ENCODE measurements at places on chromosomes 2 and 18.

DNA sequence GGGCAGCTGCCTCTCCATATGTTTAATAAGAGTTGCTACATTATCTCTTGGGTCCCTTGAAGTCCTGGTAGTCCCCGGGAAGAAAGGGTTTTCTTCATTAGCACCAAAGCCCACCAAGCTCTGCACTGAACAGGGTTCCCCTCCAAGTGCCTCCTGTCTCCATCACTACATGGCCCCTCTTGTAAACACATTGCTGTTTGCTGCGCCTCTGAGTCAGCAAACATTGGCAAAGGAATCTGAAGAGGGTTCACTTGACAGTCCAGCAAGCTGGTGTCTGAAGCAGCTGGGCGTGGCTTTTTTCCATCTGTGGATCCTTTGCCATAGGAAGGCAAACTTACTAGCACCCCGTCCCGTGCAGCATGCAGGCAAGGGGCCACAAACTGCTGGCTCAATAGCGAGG lies 82.8 kb downstream of the TEX51 start:
- no peak for DNase-seq

DNA sequence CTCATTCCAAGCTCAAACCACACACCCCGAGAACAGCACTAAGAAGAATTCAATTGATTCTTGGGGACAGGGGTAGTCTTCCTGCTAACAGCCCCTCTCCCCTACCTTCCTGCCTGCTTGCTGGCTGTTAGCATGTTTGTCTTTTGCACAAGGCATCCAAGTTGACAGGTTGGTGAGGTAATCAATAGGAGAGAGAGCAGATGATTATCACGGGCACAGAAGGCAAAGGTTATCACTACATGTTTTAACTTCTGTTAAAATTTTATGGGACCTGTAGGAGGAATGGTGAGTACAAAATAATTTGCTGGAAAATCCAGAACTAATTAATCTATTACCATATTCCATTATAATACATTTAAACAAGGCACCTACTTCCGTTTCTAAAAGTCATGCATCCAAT lies 442.1 kb upstream of the TCF4 start:
- DNase-seq = no peak

DNA sequence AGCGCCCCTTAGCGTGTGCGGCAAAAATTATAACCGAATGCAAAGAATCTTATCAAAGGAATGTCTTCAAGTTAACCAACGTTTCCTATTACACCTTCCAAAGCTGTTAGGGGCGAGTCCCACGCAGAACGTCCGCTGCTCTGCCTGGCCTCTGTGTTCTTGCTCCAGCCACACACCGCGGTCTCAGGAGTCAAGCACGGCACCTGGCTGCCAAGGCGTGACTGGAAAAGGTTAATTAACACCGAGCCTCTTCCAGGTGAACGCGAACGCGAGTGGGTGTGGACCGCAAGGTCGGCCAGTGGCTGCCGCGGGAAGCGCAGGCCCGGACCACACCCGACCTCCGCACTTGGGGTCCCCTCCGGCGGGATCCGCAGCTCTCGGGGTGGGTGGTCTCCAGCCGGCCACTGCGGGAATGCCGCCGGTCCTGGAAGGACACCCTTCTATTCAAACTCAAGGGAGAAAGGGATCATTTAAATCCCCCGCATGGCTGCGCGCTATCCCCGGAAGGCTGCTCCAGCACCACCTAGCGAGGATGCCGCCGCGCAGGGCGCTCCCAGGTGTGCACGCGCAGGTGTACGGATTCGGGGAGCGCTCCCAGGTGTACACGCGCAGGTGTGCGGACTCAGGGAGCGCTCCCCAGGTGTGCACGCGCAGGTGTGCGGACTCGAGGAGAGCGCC lies 830 bp downstream of the CYB5A start:
- DNase-seq = peak; percentile 66

DNA sequence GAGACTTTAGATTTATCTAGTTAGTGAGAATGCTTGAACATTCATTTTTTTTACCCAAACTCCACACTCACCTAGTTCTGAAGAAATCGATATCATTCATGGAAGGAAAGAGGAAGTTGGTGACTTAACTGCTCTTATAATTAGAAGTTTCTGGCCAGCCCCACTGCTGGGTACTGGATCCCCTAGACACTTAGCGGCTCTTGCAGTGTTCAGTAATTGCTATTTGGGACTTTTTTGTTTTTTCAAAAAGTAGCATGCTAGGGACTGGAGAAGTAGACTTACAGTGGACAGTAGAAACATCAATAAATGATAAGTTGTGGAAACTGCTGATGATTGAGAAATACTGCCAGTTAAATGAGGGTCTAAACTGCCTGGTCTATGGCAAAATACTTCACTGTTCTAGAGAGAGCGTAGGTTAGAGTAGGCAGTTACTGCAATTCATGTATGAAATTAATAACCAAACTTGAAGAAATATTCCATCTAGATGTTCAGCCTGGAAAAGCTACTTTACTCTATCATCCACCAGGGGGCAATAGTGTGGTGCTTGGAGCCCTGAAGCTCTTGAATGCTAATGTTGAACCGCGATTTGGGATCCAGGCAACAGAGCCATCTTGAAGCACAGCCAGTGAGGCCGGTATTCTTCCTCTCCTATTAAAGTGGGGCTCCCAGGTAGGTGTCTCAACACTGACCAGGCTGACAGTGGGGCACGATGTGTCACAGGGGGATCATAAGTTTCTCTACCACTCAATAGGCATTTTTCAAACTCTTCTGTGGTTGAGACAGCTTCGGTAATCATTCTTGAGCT lies 146.1 kb upstream of the SESTD1 start:
- DNase-seq = peak; percentile 63

GRCh38 chr18:54109131-54109683 lies 115.3 kb downstream of the MBD2 start:
- DNase-seq = peak; percentile 45

GRCh38 chr2:8581601-8582041 lies 100.2 kb upstream of the ID2 start:
- no peak for DNase-seq

- DNase-seq = no peak
These were observed 101.2 kb upstream of the GALNT13 start for GRCh38 chr2:153770359-153770991.

GRCh38 chr2:163213661-163214081 lies 375.1 kb upstream of the KCNH7 start:
- DNase-seq = peak; percentile 62

GRCh38 chr2:106886916-106887758 lies 1.2 kb upstream of the ST6GAL2 start:
- peak; percentile 79 for DNase-seq

DNA sequence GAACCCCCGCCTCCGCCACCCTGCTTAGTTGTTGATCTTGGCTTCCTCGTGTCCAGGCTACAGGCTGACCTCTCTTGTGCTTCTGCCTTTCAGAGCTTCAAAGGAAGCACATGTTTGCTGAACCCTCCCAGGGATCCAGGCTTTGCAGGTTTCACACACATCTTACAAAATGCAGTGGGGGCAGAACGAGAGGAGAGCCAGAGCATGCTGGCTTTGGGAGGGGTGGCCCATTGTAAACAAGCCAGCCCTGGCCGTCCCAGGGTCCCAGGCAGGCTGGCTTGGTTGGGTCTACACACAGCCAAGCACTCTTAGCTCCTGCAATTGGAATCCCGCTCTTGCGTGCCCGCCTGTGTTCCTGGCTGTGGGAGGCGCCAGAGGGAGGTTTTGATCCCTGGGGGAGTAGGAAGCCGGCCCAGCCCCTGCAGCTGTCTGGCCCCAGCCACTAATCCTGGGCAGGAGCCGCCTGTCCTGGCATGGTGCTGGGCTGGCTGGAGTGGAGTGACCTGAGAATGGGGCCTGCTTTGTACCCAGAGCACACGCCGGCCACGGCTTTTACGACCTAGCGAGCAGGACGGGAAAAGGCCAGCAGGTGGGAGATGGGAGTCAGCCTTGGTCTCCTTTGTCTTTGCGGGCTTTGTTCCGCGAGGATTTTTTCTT lies 53.9 kb downstream of the SH3BP4 start:
- DNase-seq = peak; percentile 47

DNA sequence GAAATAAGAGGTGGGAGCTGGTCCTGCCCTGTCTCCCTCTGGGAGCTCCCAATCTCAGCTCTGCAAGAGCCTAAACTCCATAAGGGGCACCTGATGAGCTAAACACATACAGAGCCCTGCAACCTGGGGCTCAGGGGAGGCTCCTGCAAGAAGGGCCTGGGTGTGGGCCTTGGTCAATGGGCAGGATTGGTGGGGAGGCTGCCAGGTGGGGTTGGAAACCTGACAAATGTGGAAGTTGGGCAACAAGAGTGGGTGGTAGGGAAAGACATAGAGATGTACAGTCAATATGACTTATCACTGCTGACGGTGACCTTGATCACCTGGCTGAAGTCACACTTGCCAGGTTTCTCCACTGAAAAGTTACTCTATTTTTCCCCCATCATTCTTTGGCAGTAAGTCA lies 209.9 kb downstream of the TTC32 start:
- no peak for DNase-seq

DNA sequence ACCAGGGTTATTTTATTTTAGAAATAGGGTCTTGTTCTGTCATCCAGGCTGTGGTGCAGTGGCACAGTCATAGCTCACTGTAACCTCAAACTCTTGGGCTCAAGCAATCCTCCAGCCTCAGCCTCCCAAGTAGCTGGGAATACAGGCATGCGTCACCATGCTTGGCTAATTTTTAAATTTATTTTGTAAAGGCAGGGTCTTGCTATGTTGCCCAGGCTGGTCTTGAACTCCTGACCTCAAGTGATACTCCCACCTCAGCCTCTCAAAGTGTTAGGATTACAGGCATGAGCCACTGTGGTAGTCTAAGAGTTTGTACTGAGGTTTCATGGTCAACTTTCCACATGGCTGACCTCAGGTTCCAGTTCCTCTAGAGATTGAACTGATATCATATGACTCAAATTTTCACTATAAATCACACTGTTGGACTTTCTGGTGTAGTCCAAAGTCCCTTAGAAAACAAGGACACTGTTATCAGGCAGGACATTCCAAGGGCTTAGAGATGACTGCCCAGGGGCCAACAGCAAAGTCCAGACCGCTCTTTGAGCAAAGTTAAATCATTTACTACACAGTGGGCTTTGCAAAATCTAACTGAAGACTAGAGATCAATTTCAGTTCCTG lies 82.0 kb upstream of the MEX3C start:
- peak; percentile 35 for DNase-seq

DNA sequence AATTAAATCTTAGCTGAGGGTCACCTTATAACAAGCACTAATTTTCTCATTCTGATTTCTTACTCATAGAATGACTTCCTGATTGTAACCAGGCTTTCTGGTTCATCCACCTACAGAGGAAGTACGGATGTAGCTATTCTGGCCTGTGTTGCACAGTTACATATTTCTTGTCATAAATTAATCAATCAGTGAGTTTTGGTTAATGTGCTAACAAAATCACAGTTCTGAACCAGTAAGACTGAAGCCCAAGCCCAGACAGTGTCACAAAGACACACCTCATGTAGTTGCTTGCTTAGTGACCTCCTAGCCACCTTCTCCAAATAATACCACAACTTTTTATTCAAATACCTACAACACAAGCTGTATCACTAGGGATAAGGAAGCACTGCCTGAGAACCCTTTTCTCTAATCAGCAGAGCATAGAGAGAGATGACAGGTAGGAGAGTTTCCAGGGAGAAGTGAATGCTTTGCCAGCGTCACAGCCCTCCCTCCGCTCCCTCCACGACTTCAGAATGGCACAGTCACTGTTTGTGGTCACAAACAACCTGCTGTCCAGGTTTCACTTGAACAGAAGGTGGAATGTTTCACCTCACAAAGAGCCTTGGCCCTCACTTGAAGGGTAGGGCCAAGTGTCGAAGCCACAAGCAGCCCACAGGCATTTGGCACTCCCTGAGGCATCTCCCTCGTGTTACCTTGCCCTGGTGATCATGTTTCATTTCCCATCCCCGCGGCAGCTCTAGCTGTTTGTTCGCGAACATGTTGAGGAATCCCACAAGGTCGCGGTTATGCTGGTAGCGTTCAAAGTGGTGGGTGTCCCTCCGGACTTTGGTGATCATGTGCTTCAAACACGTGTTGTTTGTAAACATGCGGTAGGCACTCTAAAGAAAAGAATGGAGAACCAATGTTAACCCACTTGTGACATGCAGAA lies 120.8 kb upstream of the STK17B start:
- peak; percentile 99 for DNase-seq

- DNase-seq = no peak
These were observed 368.0 kb downstream of the SLC4A3 start for GRCh38 chr2:219995399-219995798.

DNA sequence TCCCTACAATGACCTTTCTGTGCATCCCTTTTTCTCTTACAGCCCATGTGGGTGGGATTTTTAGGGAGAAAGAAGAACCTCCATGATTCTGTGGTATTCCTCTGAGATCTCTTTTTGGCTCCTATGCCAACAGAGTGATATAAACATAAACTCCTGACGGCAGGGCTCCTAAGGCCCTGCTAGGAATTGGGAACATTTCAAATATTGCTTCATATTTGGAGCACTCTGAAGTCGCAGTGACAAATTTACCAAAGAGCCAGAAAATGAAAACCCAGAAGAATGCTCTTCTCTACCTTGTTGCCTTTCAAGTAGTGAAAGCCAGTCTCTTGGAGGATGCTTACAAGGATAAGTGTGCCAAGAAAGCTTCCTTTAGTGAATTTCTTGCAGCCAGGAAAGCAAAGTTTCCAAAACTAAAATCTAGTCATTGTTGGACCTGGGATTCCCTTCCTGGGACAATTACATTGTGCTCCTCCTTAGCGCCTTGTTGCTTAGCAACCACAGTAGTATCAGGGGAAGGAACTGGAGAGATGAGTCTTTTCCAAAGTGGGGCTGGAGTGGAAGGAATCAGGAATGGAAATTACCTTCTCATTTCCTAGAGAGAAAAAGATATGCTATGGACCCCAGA lies 7.3 kb upstream of the SETBP1 start:
- no peak for DNase-seq

DNA sequence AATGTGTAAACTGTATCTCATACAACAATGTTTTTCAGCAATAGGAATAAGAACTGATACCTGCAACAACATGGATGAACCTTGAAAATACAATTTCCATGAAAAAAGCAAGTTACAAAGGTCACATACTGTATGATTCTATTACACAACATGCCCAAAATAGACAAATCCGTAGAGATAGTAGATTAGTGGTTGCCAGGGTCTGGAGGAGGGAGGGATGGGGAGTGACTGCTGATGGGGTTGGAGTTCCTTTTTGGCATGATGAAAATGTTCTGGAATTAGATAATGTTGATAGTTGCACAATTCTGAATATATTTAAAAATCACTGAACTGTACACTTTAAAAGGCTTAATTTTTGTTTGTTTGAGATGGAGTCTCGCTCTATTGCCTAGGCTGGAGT lies 33.8 kb downstream of the UBXN4 start:
- DNase-seq = no peak

- no peak for DNase-seq
These were observed 9.9 kb downstream of the L3MBTL4 start for GRCh38 chr18:6404834-6405233.

- DNase-seq = peak; percentile 88
These were observed 203.2 kb downstream of the SH3RF3 start for GRCh38 chr2:109331896-109332848.

GRCh38 chr2:33121416-33121815 lies 174.7 kb downstream of the LTBP1 start:
- DNase-seq = no peak

DNA sequence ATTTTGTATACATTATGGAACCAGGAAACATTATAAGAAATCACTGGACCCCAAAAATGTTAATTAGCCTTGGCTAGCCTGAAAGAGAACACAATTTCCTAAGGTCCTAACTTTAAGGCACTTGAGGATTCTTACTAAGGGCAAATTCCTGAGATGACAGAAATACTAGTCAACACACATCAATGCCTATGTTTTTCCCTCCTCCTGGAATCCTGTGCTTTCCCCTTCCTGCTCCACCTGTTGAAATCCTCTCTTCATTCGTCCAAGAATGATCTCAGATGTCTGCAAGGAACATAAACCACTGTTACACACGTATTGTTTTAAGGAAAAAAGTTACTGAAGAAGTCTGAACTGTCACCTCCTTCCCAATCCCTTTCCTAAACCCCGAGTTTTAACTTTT lies 21.2 kb upstream of the DARS1 start:
- DNase-seq = peak; percentile 90
